Activated CD4-positive, alpha-beta memory T cell treated with anti-CD3 and anti-CD28 coated beads, Interleukin-2, amount 10 ng/mL, durations not matched to agents 7 days and 5 days (primary cell): ENCODE measurements at places on chromosomes 7 and 10.

DNA sequence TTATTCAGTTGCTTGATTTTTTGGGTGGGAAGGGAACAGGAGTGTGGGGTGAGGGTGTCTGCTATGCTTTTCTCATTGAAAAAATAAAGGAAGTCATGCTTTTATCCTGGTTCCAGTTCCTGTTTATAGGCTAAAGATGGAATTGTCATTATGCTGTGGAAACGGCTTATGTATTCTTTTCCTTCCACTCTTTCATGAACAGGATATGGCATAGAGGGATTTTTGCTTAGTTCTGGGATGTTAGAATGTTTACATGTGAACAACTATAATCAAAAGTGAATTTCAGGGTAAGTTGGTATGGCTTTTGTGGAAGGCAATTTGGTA lies 35.9 kb upstream of the PTPN12 start:
- DNase-seq: no peak

GRCh38 chr10:133527771-133528271 lies 658 bp downstream of the CYP2E1 start:
- DNase-seq: no peak

DNA sequence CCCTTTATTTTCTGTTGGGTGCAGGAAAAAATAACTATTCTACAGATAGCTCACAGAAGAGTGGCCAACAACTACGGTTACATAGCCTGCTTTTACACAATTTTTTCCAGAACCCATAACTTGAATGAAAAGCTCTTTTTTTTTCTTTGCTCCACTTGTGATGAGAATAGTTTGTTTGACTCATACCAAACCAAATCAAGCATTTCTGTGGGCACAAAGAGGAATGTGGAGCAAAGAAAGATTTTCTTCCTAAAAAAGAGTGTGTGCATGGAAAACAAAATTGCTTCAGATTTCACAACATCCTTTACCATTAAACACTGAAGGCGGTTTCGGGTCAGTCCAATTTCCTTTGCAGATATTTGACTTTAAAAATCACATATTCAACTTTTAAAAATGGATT lies 54.8 kb upstream of the RAB11FIP2 start:
- DNase-seq: no peak

- DNase-seq: no peak
Observed at GRCh38 chr10:130224228-130224627, 88.0 kb downstream of the GLRX3 start.

GRCh38 chr10:90977162-90977854 lies 56.4 kb upstream of the ANKRD1 start:
- DNase-seq: no peak

DNA sequence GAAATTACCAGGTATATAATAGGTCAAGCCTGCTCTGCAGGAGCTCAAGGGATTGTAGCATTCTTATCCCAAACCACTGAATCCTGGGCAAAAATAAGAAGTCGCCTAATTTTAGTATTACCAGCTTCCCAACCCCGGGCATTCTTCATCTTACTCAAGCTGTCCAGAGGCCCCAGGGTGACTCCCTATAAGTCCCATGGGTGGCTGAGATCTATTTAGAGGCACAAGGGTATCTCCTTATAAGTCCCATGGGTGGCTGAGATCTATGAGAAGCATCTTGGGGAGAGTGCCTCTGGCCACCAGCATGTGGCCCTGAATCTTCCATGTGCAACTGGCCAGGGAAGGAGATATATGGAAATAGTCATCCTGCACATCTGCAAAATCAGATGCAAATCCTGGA lies 38.9 kb downstream of the PRSS2 start:
- DNase-seq: no peak
